Activated CD4-positive, alpha-beta memory T cell treated with anti-CD3 and anti-CD28 coated beads, Interleukin-2, amount 10 ng/mL, durations not matched to agents 7 days and 5 days (primary cell): ENCODE measurements at places on chromosomes 16 and 17.

DNA sequence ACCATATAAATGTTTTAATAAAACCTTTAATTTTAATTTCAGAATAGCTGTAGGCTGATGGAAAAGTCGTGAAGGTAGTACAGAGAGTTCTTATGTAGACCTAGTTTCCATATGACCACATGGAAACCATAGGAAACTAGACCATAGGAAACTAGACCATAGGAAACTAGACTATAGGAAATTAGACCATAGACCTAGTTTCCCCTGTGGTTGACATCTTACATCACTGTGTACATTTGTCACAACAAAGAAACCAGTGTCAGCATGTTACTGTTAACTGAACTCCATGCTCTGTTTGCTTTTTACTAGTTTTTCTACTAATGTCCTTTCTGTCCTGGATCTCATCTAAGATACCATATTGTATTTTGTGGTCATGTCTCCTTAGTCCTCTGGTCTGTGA, 14.6 kb downstream of the NUDT7 start:
- H3K36me3 ChIP-seq, result no peaks in the 10 kb centered on the region
- H3K27me3 ChIP-seq, result no peaks in the 10 kb centered on the region
- peaks cover 5% of the 10 kb centered on the region for H3K4me1 ChIP-seq
- no peak overlapping the region for H3K27ac ChIP-seq
- no peak overlapping the region for H3K4me3 ChIP-seq

GRCh38 chr17:80694085-80694991, 149.7 kb downstream of the RPTOR start:
- no peak overlapping the region for H3K27ac ChIP-seq
- no peak for DNase-seq
- no peak overlapping the region for H3K4me3 ChIP-seq
- peaks cover 9% of the 10 kb centered on the region for H3K36me3 ChIP-seq
- no peaks in the 10 kb centered on the region for H3K27me3 ChIP-seq
- peaks cover 32% of the 10 kb centered on the region for H3K4me1 ChIP-seq

GRCh38 chr16:31402687-31403086, 9.6 kb downstream of the ITGAD start:
- DNase-seq, result no peak
- H3K27me3 ChIP-seq, result peaks cover 2% of the 10 kb centered on the region
- peaks cover 47% of the 10 kb centered on the region for H3K4me1 ChIP-seq
- no peak overlapping the region for H3K4me3 ChIP-seq

DNA sequence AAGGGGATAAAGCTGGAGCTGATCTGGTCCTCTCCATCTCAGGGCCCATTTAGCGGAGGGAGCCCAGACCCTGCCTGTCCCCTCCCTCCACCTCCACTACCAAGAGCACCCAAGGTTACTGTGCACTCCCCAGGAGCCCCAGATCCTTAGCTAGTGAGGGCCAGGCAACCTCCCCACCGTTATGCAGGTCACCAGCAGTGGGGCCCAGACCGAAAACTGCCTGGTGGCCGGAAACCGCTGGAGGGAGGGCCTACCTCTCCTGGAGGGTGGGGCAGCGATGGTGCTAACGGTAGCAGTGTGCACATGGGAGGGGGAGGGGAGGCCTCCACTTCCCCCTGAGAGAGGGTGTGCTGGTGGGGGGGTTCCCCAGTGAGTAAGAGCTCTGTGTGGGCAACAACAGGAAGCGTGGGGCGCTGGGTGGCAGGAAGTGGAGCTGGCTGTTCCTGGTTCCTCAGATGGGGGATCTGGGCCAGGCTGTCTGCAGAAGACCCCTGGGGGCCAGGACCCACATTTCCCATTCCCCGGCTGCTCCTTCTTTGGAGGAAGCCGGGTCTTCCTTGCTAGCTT, 4.4 kb downstream of the FMNL1 start:
- peak overlapping the region; percentile 100 for H3K4me3 ChIP-seq
- H3K4me1 ChIP-seq, result peaks cover 59% of the 10 kb centered on the region
- peaks cover 67% of the 10 kb centered on the region for H3K36me3 ChIP-seq
- peak overlapping the region; percentile 99 for H3K27ac ChIP-seq

- DNase-seq, result no peak
- no peak overlapping the region for H3K27ac ChIP-seq
- peaks cover 6% of the 10 kb centered on the region for H3K27me3 ChIP-seq
- no peaks in the 10 kb centered on the region for H3K36me3 ChIP-seq
- H3K4me3 ChIP-seq, result no peak overlapping the region
- H3K4me1 ChIP-seq, result no peaks in the 10 kb centered on the region
Observed at GRCh38 chr16:86242244-86243122, 267.8 kb upstream of the FOXF1 start.

DNA sequence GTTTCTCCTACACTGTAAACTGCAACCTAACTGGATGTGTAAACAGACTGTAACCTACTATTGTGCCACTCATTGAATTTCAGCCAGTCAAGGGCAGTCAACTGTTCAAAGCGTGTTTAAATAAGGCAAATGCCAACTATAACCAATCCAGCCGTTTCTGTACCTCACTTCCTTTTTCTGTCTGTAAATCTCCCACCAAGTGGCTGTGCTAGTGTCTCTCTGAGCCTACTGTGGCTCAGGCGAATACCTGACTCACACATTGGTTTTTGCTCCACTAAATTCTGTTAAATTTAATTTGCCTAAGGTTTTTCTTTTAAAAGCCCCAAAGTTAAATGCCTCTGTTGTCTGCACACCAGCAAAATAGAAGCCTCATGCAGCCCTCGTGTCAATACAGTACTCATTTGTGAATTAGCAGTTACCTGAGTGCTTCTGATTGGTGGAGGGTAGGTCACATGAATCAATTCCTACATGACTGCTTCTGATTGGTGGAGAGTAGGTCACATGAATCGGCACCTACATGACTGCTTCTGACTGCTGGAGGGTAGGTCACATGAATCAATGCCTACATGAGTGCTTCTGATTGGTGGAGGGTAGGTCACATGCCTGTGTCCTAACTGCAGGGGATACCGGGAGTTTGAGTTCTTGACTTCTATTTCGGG, 31.1 kb upstream of the CCR7 start:
- peak overlapping the region; percentile 61 for H3K27ac ChIP-seq
- DNase-seq, result no peak
- H3K4me1 ChIP-seq, result peaks cover 47% of the 10 kb centered on the region
- peaks cover 10% of the 10 kb centered on the region for H3K36me3 ChIP-seq

DNA sequence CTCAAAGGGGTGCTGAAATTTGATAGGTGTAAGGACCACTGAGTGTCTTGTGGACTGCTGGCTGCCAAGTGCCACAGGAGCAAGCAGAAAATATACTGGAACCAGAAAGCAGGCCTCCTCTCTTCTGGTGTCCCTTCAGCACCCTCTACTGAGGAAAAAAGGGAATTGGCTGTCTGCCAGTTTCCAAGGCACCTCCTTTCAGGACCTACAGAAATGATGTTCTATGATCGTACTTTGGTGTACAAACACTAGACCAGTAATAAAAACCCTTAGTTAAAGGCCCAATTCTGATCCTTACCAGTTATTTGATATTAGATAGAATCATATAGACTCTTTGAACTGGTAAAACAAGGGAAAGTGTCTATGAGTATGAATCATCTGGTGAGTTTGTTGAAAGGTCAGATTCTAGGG, 35.8 kb upstream of the BCAS3 start:
- no peaks in the 10 kb centered on the region for H3K27me3 ChIP-seq
- peaks cover 9% of the 10 kb centered on the region for H3K4me1 ChIP-seq
- H3K27ac ChIP-seq, result no peak overlapping the region
- peak; percentile 47 for DNase-seq
- peaks cover 12% of the 10 kb centered on the region for H3K36me3 ChIP-seq

GRCh38 chr17:35185849-35186248, 8.3 kb downstream of the SLC35G3 start:
- H3K27ac ChIP-seq, result no peak overlapping the region
- peaks cover 27% of the 10 kb centered on the region for H3K4me1 ChIP-seq
- no peak for DNase-seq
- H3K27me3 ChIP-seq, result no peaks in the 10 kb centered on the region
- H3K36me3 ChIP-seq, result peaks cover 2% of the 10 kb centered on the region

DNA sequence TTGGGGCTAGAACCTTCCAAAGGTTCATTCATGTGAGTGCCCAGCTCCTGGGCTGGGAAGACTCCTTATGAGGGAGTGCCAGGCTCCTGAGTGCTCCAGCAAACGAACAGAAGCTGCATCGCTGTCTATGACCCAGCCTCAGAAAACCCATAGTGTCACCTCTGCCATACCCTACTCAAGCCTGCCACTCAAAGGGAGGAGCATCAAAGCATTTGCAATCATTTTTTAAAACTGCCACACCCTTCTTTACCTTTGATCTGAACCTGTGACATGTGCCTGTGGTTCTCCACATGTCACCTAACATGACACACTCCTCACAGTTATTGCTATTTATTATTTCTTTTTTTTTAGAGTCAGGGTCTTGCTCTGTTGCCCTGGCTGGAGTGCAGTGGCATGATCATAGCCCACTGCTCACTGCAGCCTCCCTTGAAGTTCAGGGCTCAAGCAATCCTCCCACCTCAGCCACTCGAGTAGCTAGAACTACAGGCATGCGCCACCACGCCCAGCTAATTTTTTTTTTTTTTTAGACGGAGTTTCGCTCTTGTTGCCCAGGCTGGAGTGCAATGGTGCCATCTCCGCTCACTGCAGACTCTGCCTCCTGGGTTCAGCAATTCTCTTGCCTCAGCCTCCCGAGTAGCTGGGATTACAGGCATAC, 7.3 kb upstream of the KDM8 start:
- no peaks in the 10 kb centered on the region for H3K27me3 ChIP-seq
- peak; percentile 41 for DNase-seq

DNA sequence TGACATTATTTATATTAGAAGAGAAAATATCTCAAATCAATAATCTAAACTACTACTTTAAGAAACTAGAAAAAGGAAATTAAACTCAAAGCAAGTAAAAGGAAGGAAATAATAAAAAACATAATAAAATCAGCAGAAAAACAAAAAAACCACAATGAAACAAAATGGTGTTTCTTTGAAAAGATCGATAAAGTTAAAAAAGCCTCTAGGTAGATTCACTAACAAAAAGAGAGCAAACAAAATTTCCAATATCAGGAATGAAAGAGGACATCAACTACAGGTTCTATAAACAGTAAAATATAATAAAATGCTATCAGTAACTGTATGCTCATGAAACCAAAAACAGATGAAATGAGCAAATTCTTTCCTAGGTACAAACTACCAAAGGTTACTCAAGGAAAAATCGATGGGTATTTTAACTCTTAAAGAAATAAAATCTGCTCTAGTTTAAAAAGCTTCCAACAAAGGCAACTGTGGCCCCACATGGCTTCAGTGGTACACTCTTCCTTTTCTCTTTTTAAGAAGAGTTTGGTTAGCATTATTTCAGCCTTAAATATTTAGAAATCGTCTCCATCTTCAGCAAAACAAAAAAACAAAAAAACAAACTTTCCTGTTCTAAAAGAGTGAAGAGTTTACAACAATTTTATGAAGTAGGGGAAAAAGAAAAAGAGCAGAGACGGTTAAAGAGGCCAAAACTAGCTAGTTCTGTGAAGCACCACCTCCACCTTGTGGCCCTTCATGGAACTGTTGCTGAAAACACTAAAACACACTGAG, 102.2 kb downstream of the TRIM37 start:
- H3K27me3 ChIP-seq, result no peaks in the 10 kb centered on the region
- H3K4me1 ChIP-seq, result peaks cover 33% of the 10 kb centered on the region
- H3K27ac ChIP-seq, result peak overlapping the region; percentile 0
- peaks cover 16% of the 10 kb centered on the region for H3K36me3 ChIP-seq
- H3K4me3 ChIP-seq, result no peak overlapping the region
- DNase-seq, result peak; percentile 76

GRCh38 chr16:12543700-12544476, 259.8 kb downstream of the CPPED1 start:
- DNase-seq, result no peak
- H3K4me3 ChIP-seq, result no peak overlapping the region
- peaks cover 93% of the 10 kb centered on the region for H3K4me1 ChIP-seq
- H3K36me3 ChIP-seq, result peaks cover 46% of the 10 kb centered on the region

- H3K27me3 ChIP-seq, result no peaks in the 10 kb centered on the region
- peak within 1 kb of the TSS; percentile 87 for H3K4me3 ChIP-seq
- peaks cover 54% of the 10 kb centered on the region for H3K4me1 ChIP-seq
- peaks cover 66% of the 10 kb centered on the region for H3K36me3 ChIP-seq
- DNase-seq, result peak; percentile 95
Observed at GRCh38 chr17:7241783-7242716, at the start of gene GABARAP. GABARAP (minus strand) TSS chr17:7242449; CDS start chr17:7242330, 119 bp downstream.

- no peaks in the 10 kb centered on the region for H3K27me3 ChIP-seq
- DNase-seq, result no peak
Observed at GRCh38 chr17:4064366-4064765, 78.5 kb downstream of the ZZEF1 start.

- H3K36me3 ChIP-seq, result no peaks in the 10 kb centered on the region
- no peak overlapping the region for H3K27ac ChIP-seq
- peaks cover 4% of the 10 kb centered on the region for H3K4me1 ChIP-seq
- no peaks in the 10 kb centered on the region for H3K27me3 ChIP-seq
- no peak for DNase-seq
Observed at GRCh38 chr16:88922114-88922825, 54.7 kb downstream of the CBFA2T3 start.

DNA sequence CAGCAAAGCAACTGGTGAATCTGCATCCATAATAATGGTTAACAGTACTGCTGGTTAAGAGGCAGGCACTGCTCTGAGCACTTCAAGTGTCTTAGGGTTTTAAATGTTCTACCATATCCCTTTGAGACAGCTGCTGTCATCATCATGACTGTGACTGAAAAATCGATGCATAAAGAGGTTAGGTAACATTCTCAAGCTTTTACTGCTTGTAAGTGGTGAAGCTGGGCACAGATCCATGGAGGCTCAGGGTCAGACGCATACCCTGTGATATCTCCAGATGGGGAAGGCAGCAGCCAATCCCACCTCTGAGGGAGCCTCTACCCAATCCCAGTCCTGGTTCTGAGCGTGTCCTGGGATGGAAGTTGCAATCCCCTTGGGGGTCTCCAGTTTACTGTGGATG, 57.6 kb upstream of the SOX9 start:
- H3K27me3 ChIP-seq, result no peaks in the 10 kb centered on the region
- H3K36me3 ChIP-seq, result no peaks in the 10 kb centered on the region
- H3K4me3 ChIP-seq, result no peak overlapping the region
- DNase-seq, result no peak

DNA sequence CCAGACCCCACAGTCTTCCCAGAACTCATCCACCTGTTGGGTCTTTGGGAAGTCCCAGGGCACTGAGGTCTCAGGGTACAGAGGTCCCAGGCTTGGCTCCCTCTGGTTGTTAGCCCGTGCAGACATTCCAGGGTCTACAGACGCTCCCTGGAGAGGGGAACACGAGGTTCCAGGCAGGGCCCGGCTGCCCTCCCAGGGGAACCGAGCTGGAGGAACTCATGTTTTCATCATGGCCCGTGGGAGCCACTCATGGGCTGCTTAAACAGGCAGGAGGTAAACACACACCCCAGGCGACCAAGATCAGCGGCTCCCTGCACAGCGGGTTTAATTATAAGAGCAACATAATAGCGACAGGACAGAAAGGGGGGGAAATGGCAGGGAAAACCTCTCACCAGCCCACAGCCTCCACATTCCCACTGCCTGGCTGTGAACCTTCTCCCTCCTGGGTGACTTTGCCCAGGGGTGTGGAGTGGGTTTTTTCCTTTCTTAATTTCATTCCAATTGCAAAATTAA, 36.5 kb downstream of the TRARG1 start:
- H3K4me1 ChIP-seq, result no peaks in the 10 kb centered on the region
- no peak overlapping the region for H3K4me3 ChIP-seq
- H3K27me3 ChIP-seq, result peaks cover 11% of the 10 kb centered on the region
- no peaks in the 10 kb centered on the region for H3K36me3 ChIP-seq
- DNase-seq, result no peak
